ENCODE measurements at places on chromosomes 12 and 14. TPM values are rescaled to one million over a fixed set of nuclear protein-coding genes. Genes with fewer than 3 reads are reported as not detected.

- no peak overlapping the region for H3K4me3 ChIP-seq
- peaks cover 4% of the 10 kb centered on the region for H3K27me3 ChIP-seq
- no peak for DNase-seq
- H3K36me3 ChIP-seq: no peaks in the 10 kb centered on the region
- no peak overlapping the region for H3K27ac ChIP-seq
- H3K4me1 ChIP-seq: no peaks in the 10 kb centered on the region
Observed at GRCh38 chr12:27984275-27984674, 11.7 kb upstream of the PTHLH start.

- H3K36me3 ChIP-seq: no peaks in the 10 kb centered on the region
- DNase-seq: no peak
- no peak overlapping the region for H3K4me3 ChIP-seq
- no peak overlapping the region for H3K27ac ChIP-seq
- no peaks in the 10 kb centered on the region for H3K27me3 ChIP-seq
Observed at GRCh38 chr12:21989819-21990412, 48.7 kb upstream of the ABCC9 start.

- DNase-seq: no peak
- no peak overlapping the region for H3K4me3 ChIP-seq
- peaks cover 14% of the 10 kb centered on the region for H3K27me3 ChIP-seq
- no peaks in the 10 kb centered on the region for H3K4me1 ChIP-seq
- H3K27ac ChIP-seq: no peak overlapping the region
Observed at GRCh38 chr12:108341356-108341755, 2.2 kb upstream of the CMKLR1 start.

DNA sequence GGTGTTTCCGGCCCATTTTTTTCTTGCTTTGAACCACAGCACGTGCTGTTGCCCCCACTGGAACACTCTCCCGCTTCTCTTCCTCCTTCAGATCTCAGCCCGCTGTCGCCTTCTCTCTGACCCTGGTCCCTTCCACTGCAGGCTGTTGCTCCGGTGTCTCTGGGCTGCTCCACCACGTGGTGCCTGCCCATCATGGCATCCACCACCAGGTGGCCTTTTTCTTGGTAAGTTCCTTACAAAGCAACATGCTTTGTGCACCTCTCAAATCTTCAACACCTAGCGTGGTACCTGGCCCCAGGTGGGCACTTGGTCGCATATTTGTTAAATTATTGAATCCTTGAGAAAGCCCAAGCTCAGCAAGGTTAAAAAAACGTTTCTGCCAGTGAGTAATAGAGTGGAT, 19.1 kb downstream of the TUNAR start:
- DNase-seq: no peak
- H3K36me3 ChIP-seq: no peaks in the 10 kb centered on the region
- peaks cover 56% of the 10 kb centered on the region for H3K27me3 ChIP-seq

DNA sequence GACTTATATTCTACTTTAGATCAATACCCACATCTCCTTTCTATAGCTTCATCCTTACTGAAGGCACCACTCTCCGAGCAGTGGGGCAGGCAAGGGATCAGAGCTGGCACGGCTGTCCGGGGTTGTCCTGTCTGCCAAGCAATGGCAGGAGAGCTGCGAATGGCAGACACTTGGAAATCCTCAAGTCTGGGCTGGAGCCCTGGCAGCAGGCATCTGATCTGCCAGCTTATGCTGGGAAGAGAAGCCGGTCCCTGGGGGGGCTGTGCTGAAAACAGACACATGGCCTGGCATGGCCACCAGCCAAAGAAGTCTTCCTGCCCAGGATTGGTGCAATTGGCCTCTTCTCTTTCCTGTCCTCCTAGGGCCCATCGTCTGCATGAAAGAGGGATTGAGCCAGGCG, 280.2 kb upstream of the PWP1 start:
- DNase-seq: no peak
- H3K36me3 ChIP-seq: no peaks in the 10 kb centered on the region
- H3K4me3 ChIP-seq: no peak overlapping the region
- H3K27me3 ChIP-seq: no peaks in the 10 kb centered on the region
- H3K4me1 ChIP-seq: no peaks in the 10 kb centered on the region
- no peak overlapping the region for H3K27ac ChIP-seq

- no peak overlapping the region for H3K27ac ChIP-seq
- H3K36me3 ChIP-seq: no peaks in the 10 kb centered on the region
- H3K4me3 ChIP-seq: no peak overlapping the region
- no peak for DNase-seq
Observed at GRCh38 chr14:54815016-54815415, 87.6 kb downstream of the GCH1 start.

- DNase-seq: no peak
- H3K4me3 ChIP-seq: no peak overlapping the region
- no peaks in the 10 kb centered on the region for H3K27me3 ChIP-seq
- no peaks in the 10 kb centered on the region for H3K36me3 ChIP-seq
Observed at GRCh38 chr14:96895658-96896271, 98.6 kb downstream of the VRK1 start.

DNA sequence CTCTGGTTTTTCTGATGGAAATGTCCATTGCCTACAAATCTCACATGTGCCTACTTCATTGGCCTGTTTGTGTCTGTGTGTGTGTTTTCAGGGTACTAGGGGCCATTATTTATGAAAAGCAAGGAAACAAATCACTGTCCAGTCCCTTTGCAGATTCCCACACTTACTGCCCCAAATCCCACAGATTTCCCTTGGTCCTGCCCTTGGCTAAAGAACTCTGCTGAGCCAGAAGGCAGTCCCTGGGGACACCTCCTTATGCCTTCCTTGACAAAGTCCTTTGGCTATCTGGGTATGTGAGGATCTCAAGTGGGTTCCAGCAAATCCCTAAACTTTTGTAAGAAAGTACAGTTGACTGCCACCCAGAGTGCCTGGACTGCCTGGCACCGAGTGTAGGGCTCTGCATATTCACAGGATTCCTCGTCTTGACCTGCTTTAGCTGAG, 388.1 kb downstream of the BCAT1 start:
- peak overlapping the region; percentile 77 for H3K27ac ChIP-seq
- peaks cover 5% of the 10 kb centered on the region for H3K4me1 ChIP-seq
- H3K36me3 ChIP-seq: no peaks in the 10 kb centered on the region
- peak overlapping the region; percentile 71 for H3K4me3 ChIP-seq
- DNase-seq: no peak

DNA sequence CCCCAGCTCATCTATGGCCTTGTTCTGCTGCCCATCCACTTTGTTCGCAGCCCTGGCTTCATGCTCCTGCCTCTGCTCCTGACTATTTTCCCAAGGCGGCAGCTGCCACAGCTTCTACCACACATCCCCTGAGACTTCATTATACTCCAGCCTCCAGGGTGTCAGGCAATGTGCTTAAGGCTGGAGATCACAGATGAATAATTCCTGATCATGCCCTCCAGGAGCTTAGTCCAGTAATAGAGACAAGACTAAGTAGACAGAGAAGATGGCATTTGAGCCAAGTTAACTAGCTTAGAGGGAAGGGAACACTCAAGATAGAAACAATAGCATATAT, 7.1 kb downstream of the TAPBPL start:
- no peak for DNase-seq
- H3K4me1 ChIP-seq: peaks cover 46% of the 10 kb centered on the region
- peak overlapping the region; percentile 87 for H3K27ac ChIP-seq
- no peaks in the 10 kb centered on the region for H3K27me3 ChIP-seq
- no peaks in the 10 kb centered on the region for H3K36me3 ChIP-seq
- H3K4me3 ChIP-seq: no peak overlapping the region

DNA sequence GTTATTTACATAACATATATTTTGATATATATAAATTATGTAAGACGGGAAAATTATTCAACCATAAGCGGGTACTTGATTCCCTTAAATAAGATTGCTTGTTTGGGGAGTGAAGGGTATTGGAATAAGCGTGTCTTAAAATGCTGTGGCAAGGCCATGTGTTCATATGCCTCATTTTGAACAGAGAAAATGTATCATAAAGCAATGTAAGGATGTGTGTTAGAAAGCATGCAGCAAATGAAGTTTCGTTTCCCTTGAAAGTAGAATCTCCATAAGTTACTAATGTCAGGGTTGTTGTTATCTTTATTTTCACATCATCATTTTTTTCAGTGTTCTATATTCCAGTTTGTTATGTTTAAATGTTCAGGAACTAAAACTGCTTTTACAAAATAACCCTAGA, 465.6 kb downstream of the FOXG1 start:
- H3K4me3 ChIP-seq: no peak overlapping the region
- no peak overlapping the region for H3K27ac ChIP-seq
- DNase-seq: no peak
- H3K27me3 ChIP-seq: no peaks in the 10 kb centered on the region
- H3K36me3 ChIP-seq: no peaks in the 10 kb centered on the region

DNA sequence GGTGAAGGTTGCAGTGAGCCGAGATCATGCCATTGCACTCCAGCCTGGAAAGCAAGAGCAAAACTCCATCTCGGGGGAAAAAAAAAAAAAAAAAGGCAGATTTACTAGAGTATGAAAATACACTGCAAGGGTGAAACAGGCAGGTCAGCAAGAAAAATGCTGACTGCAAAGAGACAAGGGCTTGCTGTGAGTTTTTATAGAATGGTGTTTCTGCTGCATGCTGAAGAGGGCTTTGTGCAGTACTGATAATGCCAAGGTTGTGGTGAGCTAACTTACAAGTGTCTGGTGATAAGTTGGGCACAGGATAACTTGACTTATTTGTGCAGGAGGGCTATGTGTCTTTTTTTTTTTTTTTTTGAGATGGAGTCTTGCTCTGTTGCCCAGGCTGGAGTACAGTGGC, 25.9 kb upstream of the SRP54 start:
- H3K27ac ChIP-seq: no peak overlapping the region
- H3K4me1 ChIP-seq: no peaks in the 10 kb centered on the region
- H3K27me3 ChIP-seq: no peaks in the 10 kb centered on the region
- no peak for DNase-seq
- H3K36me3 ChIP-seq: no peaks in the 10 kb centered on the region
- no peak overlapping the region for H3K4me3 ChIP-seq

DNA sequence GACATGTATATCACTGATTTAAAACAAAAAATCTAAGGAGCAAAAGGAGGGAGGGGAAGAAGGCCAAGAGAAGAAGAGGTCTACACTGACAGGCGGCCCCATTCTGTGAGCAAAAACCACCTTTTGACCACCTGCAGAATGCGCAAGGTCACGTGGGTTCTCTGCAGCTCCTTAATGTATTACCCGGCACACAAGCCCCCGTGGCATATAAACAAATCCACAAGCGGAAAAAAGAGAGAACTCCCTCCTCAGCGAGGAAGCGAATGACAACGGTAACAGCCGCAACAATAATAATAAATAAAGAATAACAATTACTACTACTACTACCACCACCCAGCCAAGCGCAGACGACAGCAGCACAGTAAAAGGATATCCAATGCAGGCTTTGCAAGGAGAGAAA, 1.3 kb downstream of the KSR2 start:
- H3K4me3 ChIP-seq: no peak overlapping the region
- H3K4me1 ChIP-seq: no peaks in the 10 kb centered on the region
- H3K27me3 ChIP-seq: peaks cover 62% of the 10 kb centered on the region
- DNase-seq: no peak
- H3K36me3 ChIP-seq: no peaks in the 10 kb centered on the region

DNA sequence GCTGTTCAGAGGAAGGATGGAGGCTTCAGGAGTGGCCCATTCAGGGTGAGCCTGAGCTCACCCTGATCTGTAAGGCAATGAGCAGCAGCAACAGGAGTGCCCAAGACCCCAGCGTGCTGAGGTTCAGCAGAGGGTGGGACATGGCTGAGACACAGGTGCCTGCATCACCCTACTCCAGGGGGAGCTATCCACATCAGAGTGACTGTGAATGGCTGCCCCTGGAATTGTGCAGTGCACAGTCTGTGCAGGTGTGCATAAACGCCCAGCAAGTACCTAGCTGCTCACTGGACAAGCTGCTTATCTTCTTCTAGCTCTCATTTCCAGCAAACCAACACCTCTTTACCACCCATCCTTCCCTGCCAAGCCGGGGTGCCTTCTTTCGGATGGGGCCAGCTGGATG, 140.6 kb upstream of the PRMT8 start:
- H3K36me3 ChIP-seq: no peaks in the 10 kb centered on the region
- H3K27me3 ChIP-seq: peaks cover 18% of the 10 kb centered on the region
- H3K4me1 ChIP-seq: no peaks in the 10 kb centered on the region
- no peak for DNase-seq

GRCh38 chr12:106645074-106645421, 62.2 kb downstream of the RFX4 start:
- H3K4me1 ChIP-seq: no peaks in the 10 kb centered on the region
- DNase-seq: peak; percentile 2
- H3K4me3 ChIP-seq: no peak overlapping the region
- no peaks in the 10 kb centered on the region for H3K27me3 ChIP-seq
- no peak overlapping the region for H3K27ac ChIP-seq

GRCh38 chr14:60933920-60934655, 46.8 kb downstream of the TRMT5 start:
- no peaks in the 10 kb centered on the region for H3K4me1 ChIP-seq
- no peak for DNase-seq
- no peaks in the 10 kb centered on the region for H3K36me3 ChIP-seq
- no peaks in the 10 kb centered on the region for H3K27me3 ChIP-seq
- H3K27ac ChIP-seq: no peak overlapping the region

- H3K4me3 ChIP-seq: peak within 1 kb of the TSS; percentile 59
- H3K4me1 ChIP-seq: peaks cover 70% of the 10 kb centered on the region
- H3K27ac ChIP-seq: peak within 1 kb of the TSS; percentile 94
- DNase-seq: no peak
- no peaks in the 10 kb centered on the region for H3K27me3 ChIP-seq
- H3K36me3 ChIP-seq: no peaks in the 10 kb centered on the region
Observed at GRCh38 chr14:105474483-105475268, at the start of gene CRIP2. TSS of gene CRIP2 (plus strand) at chr14:105474821. CDS start at chr14:105474863, 42 bp downstream.

DNA sequence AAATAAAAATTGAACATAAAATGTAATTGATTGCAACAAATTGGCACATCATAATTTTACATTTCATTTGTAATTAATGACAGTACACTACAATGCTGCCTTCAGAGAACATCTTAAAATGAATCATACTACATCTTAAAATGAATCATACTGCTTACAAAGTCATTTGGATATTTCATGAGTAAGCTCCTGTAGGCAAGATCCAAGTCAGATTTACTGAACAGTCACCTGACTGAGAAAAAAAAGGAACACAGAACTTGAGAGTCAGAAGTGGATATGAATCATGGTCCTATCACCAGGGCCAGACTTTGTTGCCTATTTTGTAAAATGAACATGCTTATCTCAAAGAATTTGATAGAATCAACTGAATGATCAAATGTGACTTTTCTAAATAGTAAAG, 32.7 kb upstream of the FBLN5 start:
- no peak overlapping the region for H3K4me3 ChIP-seq
- H3K27me3 ChIP-seq: no peaks in the 10 kb centered on the region
- DNase-seq: no peak
- peak overlapping the region; percentile 28 for H3K27ac ChIP-seq
- H3K4me1 ChIP-seq: peaks cover 20% of the 10 kb centered on the region

GRCh38 chr14:21068521-21069387, 1.4 kb upstream of the ARHGEF40 start:
- peaks cover 17% of the 10 kb centered on the region for H3K4me1 ChIP-seq
- peaks cover 4% of the 10 kb centered on the region for H3K27me3 ChIP-seq
- H3K36me3 ChIP-seq: no peaks in the 10 kb centered on the region
- peak overlapping the region; percentile 67 for H3K4me3 ChIP-seq

The IL23A gene
- 0.83 TPM for polyA plus RNA-seq

The AKAP6 gene
- 5.7 TPM for polyA plus RNA-seq

The RTL1 gene
- polyA plus RNA-seq: 0.09 TPM

The RHEBL1 gene
- polyA plus RNA-seq: 2.4 TPM

The PIWIL1 gene
- 0.82 TPM for polyA plus RNA-seq

The CLEC4C gene
- 0.17 TPM for polyA plus RNA-seq

The THAP2 gene
- polyA plus RNA-seq: 14.6 TPM

The PPP1R1A gene
- polyA plus RNA-seq: 3.9 TPM
